ENCODE measurements at places on chromosomes 4 and X.

DNA sequence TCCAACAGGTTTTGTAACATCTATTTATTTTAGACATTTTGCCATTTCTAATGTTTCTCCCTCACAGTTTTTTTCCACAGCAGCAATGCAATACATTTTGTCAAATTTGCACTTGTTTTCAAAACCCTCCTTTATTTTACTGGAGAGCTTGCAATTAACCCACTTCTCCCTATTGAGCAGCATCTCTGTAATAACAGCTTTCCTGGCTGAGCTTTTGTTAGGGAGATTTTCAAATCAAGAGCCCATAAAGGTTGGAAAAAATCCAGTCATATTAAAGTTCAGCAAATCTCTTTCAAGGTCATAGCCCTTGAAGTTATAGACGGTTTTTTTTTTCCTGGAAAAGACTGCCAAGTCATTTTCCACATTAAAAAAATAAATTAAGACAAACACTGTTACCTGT, 450.6 kb upstream of the TENM3 start:
- DNase-seq = no peak

GRCh38 chr4:7009564-7009963, 33.6 kb upstream of the TADA2B start:
- DNase-seq = no peak

GRCh38 chr4:152531479-152531878, 4.4 kb downstream of the FBXW7 start:
- DNase-seq = no peak

GRCh38 chr4:176066757-176067156, 1.1 kb downstream of the WDR17 start:
- DNase-seq = no peak

- DNase-seq = no peak
These were observed 26.9 kb downstream of the ARFIP1 start for GRCh38 chr4:152806501-152807125.

- DNase-seq = no peak
These were observed 176.7 kb downstream of the SLC39A8 start for GRCh38 chr4:102168580-102168979.

DNA sequence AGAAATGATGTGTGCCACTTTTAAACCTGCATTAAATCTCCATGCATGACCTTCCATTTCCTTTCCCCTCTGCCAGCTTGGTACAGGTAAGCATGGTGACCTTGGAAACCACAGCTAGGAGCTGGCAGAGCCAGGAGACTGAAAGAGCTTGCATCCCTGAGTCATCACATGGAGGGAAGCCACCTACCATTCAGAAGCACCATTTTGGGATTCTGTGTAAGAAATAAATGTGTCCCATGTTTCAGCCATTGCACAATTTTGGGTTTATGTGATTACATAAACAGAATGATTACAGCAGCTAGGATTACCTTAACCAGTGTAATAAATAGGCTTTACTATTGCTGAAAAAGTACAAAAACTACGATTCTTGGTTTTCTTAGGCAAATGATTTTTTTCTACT, 17.3 kb upstream of the CCDC149 start:
- no peak for DNase-seq

DNA sequence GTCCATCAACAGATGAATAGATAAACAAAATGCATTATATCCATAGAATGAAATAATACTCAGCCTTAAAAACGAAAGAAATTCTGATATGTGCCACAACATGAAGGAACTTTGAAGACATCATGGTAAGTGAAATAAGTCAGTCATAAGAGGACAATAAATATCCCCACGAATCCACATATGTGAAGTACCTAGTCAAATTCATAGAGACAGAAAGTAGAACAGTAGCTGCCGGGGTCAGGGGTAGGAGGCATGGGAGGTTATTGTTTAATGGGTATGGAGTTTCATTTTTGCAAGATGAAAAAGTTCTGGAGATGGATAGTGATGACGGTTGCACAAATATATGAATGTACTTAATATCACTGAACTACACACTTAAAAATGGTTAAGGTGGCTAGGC, 151.6 kb upstream of the MAP3K15 start:
- no peak for DNase-seq

DNA sequence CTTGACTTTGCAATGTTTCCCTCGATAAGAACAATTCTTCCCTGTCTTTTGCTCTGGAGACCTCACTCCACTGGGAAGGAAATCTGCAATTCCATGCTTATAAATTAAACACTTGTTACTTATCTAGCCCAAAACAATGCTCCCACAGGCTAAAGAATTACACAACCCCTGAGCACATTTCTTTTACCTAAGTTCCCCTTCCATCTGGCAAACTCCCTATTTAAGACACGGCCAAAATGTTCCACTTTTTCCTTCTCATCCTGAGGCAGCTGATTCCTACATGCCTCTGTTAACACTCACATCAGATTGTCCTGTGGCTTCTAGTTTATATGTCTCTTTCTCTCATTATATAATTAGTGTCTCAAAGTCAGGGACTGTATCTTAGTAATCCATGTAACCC, 211.7 kb downstream of the COX18 start:
- peak; percentile 7 for DNase-seq

DNA sequence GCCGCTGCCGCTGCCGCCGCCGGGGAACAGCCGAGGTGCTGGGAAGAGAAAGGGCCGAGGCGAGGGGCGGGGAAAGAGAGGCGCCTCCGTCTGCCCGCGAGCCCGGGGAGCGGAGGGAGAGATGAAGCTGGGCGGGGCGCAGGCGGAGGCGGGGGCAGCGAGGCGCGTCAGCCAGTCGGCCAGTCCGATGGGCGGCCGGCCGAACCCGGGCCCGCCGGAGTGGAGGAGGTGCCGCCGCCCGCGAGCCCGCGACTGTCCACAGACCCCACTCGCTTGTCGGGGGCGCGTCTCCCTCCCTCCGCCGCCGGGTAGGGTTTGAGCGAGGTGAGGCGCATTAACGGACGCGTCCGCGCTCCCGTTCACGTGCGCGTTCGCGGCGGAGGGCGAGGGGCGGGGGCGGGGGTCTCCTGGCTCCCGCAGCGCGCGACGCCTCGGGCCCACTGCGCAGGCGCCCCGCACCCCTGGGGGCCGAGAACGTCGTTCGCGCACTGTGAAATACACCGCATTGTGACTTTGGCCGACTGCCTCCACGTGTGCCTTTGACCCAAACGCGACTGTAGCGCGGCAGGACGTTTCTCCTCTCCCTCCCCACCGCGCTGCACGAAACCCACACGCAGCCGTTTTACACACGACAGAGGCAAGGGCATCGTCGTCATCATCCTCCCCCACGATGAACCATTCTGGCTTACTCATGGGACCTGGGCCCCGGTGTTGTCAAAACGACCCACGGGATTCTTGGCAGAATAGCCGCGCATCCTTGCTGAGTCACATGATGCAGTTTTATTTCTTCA, at the start of gene NUDT11:
Gene NUDT11 (minus strand): TSS at position 92 of the 791 bp plus-strand sequence. CDS start 148 bp downstream, outside the sequence.
- DNase-seq = peak; percentile 27

DNA sequence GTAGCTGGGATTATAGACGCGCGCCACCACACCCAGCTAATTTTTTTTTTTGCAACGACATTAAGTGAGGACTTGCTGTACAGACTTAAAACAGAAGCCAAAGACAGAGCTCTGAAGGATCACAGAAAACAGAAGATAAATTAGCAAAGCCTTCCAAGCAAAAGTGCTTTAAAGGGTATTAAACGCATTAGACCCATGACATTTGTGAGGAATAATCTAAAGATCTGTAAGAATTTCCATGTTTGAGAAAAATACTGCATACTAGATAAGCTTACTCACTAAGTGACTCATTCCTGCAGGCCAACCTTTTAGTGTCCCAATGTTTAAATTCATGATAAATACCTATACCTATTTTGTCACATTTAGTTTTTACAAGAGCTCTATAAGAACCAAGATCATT, 27.4 kb downstream of the SMARCA1 start:
- DNase-seq = no peak

DNA sequence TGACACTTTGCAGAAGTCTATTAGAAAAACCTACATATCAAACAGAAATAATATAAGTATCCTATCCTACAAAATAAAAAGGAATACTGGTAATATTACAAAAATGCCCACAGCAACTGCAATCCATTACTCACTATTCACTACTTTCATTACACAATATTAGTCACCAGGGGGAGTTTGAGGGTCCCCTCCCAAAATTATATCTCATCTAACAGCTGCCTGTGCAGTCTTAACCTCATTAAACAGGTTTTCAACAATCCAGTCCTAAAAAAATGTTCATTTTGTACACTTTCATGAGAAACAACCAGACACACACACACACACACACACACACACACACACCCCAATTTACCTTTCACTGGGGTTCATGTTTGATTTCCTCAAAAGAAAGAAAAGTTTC, 2.9 kb downstream of the CLOCK start:
- peak; percentile 38 for DNase-seq

DNA sequence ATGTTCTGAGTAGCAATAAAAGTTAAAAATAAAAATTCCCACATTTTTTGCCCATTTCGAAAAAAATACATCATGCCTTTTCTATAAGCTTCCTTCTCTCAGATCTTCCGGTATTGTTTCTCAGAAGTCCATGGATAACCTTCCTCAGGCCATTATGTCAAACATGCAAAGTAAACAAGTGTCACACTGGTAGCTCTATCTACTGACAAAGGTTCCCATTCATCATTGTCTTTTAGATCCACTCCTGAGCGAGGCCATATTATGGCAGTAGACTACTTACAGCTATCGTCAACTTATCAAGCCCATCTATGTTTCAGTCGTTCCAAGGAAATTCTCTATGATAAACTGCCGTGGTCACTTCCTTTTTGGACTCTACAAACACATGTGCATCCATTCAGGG, 1068.2 kb downstream of the GLUD2 start:
- no peak for DNase-seq

- peak; percentile 56 for DNase-seq
These were observed 9.5 kb downstream of the RBPJ start for GRCh38 chr4:26330186-26330787.

GRCh38 chr4:82484996-82485783, 54.8 kb downstream of the ENOPH1 start:
- DNase-seq = no peak

DNA sequence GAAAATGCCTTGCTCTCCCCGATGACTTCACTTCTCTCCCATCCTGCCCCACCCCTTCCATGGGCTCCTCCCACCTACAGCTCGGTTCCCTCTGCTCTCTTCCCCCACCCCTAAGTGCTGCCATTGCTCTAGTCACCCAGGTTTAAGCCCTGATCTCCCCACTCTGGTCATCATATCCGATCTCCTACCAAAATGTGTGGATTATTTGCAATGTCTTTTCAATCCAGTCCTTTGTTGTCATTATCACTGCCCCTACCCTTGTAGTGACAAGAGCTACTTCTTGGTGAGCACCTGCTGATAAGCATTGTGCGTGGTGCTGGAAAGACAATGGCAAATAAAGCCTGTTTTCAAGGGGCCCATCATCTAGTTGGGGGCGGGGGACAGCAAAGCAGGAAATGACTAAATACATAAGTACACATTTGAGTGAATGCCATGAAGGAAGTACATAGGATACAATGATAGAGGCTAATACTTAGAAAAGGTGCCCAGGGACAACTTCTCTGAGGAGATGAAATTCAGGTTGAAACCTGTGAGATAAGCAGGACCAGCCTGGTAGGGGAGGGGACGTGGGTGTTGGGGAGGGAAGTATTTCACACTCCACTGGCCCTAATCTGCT, 63.8 kb downstream of the DLG3 start:
- no peak for DNase-seq

Data from RCC 7860 (cell line).